IPS DF 6.9 (cell line): ENCODE measurements at places on chromosomes 5 and 9.
A peak's percentile ranks its signal among the peaks of the same experiment; 100 is the strongest.

DNA sequence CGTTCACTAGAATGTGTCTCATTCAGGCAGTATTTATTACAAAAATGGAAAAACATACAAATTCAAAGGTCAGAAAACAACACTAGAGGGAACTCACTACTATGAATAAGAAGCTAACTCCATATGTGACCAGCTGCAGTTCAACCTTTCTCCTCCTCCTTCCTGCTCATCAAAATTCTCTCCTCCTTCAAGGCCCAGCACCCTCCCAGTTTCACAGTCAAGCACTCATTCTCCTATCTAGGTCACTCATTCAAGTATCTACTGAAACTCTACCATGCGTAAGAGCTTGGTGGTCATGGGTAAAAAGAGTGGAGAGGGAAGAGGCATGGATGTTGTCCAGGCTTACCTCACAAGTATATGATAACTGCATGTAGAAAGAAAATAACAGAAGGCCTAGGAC lies 27.7 kb downstream of the ECPAS start:
- no peak for DNase-seq

DNA sequence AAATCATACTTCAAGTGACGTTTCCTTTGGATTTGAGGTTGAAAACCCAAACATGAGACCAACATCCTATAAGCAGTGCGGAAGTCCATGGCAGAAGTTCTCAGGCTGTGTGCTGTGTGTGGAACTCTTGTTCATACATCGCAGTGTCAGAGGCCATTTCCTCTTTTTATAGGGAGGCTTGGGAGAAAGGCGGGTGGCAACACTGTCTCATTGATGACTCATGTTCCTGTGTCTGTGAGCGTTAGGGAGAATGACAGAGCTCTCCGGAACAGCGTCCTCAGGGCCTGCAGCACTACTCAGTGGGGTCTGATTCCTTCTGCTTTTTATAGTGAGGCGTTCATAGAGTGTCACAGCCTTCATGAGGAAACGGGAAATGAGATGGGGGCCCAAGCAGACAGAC lies 98.8 kb upstream of the BASP1 start:
- no peak for DNase-seq

DNA sequence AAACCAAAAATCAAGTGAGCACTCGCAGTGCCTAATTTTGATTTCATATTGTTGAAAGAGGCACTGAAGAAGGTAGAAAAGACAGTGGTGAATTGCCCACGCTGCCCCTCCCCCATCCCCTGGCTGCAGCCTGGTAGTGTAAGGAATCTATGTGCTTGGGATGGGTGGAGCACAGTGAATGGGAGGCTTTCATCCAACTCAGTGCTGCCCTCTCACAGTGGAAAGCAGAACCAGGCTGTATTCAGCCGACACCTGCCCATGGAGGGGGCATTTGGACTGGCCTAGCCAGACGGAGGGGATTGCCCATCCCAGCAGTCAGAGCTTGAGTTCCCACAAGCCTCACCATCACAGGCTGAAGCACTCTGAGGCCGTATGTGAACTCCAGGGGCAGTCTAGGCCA lies 800.4 kb upstream of the DMAC1 start:
- DNase-seq = peak; percentile 39

DNA sequence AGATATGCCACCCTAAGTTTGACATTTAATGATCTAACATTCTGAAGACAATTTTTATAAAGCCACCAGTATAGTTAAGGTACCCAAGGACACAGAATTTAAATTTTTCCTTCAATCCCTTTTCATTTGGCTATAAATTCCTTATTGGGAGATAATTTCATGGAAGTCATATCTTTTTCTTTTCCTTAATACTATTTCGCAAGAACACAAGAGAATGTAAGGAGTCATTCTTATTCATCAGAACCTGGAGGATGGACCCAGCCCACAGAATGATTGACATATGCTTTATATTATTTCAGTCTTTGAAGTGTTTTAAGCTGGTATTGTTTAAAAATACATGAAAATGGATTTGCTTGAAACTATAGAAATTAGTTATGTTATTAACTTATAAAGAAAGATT lies 79.6 kb downstream of the DROSHA start:
- no peak for DNase-seq

- no peak for DNase-seq
Measured at GRCh38 chr9:94250456-94250855, 8.6 kb upstream of the ZNF169 start.

GRCh38 chr9:109805050-109805449 lies 25.1 kb downstream of the PALM2AKAP2 start:
- DNase-seq = no peak

- DNase-seq = no peak
Measured at GRCh38 chr9:124652615-124653393, 118.3 kb downstream of the NR6A1 start.

- DNase-seq = no peak
Measured at GRCh38 chr9:32434892-32435291, 50.4 kb downstream of the ACO1 start.
